ENCODE measurements at places on chromosomes 5 and 9. TPM values are rescaled to one million over a fixed set of nuclear protein-coding genes. Genes with fewer than 3 reads are reported as not detected.

SFXN1 gene
- total RNA-seq, result 98.2 TPM

SLC23A1 gene
- total RNA-seq, result not detected

F2RL2 gene
- total RNA-seq, result 0.98 TPM

SLC27A4 gene
- total RNA-seq, result 16.9 TPM

ZNF883 gene
- total RNA-seq, result 3.9 TPM

ARSI gene
- total RNA-seq, result 3.3 TPM

MAMDC2 gene
- total RNA-seq, result 0.54 TPM

C5orf58 gene
- not detected for total RNA-seq

CLINT1 gene
- total RNA-seq, result 56.2 TPM

AK1 gene
- total RNA-seq, result 174 TPM

SPINK6 gene
- not detected for total RNA-seq

PDLIM7 gene
- total RNA-seq, result 165 TPM

CDC14B gene
- 48.5 TPM for total RNA-seq

CCL21 gene
- total RNA-seq, result 8.2 TPM

PRRT1B gene
- not detected for total RNA-seq

SHLD3 gene
- 1.2 TPM for total RNA-seq

PRRC1 gene
- total RNA-seq, result 36.2 TPM

ADRB2 gene
- total RNA-seq, result 7.5 TPM

PCDHB2 gene
- total RNA-seq, result 51.5 TPM

GLDC gene
- 3.3 TPM for total RNA-seq

UHRF2 gene
- total RNA-seq, result 25.5 TPM

PFN3 gene
- total RNA-seq, result not detected

Data from cardiac muscle cell (in vitro differentiated cells and primary cell).